SJSA1 (cell line): ENCODE measurements at places on chromosomes 3 and 15. TPM values are rescaled to one million over a fixed set of nuclear protein-coding genes. Genes with fewer than 3 reads are reported as not detected.

- no peak for DNase-seq
These were observed 229.9 kb downstream of the LRRN1 start for GRCh38 chr3:4029135-4029534.

GRCh38 chr3:136995652-136996051, 37.9 kb downstream of the IL20RB start:
- no peak for DNase-seq

GRCh38 chr3:9760779-9761505, 8.8 kb downstream of the CAMK1 start:
- DNase-seq: no peak

SNTN gene
- total RNA-seq: not detected in 2 replicates

DNA sequence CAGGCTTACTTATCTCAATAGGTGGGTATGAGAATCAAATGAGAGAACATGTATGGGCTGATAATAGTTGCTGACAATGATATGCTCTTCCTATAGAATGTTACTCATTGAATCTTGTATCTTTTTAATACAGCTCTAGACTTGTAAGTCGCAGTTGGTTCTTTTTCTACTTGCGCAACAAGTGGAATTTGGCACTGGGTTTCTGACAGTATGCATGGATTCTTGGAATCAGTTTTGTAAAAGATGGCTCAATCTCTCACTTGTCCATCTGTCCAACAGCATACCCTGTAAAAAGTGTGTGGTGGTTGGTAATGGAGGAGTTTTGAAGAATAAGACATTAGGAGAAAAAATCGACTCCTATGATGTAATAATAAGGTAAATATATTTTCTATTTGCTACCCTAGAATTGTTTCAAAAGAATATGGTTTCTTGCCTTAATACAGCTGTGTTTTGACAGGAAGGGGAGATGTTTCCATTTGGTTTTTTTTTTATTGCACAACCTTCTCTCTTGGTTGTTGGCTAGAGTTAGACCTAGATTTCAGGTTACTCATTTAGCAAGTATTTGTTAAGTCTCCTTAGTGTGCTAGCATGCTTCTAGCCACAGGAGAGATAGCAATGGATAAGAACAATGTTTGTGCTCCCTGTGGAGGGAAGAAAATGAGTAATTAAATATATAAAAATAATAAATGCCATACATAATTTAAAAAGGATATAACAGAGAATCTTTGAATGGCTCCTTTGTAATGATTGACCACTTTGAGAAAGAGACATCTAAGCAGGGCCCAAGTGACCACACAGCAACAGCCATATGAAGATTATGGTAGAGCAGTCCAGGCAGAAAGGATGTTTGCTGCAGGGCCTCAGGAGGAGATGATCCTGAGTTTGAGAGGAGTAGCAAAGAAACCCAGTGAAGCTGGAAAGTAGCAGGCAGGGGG, 21.8 kb downstream of the ST3GAL6 start:
- no peak for DNase-seq

- peak; percentile 70 for DNase-seq
These were observed at the start of gene USP13 for GRCh38 chr3:179652447-179653095. TSS of gene USP13 (plus strand) at chr3:179653040. CDS start at chr3:179653226, 186 bp downstream.

GRCh38 chr3:44988073-44988472, 12.0 kb downstream of the EXOSC7 start:
- no peak for DNase-seq

GRCh38 chr15:25170113-25170731, 215.4 kb downstream of the SNRPN start:
- DNase-seq: no peak

ERICH6 gene
- total RNA-seq: not detected in 2 replicates

GRCh38 chr3:32553459-32553858, 17.2 kb downstream of the DYNC1LI1 start:
- no peak for DNase-seq

GRCh38 chr15:64947211-64947610, 35.5 kb downstream of the ANKDD1A start:
- no peak for DNase-seq

TTLL13 gene
- not detected in 2 replicates for total RNA-seq

DNA sequence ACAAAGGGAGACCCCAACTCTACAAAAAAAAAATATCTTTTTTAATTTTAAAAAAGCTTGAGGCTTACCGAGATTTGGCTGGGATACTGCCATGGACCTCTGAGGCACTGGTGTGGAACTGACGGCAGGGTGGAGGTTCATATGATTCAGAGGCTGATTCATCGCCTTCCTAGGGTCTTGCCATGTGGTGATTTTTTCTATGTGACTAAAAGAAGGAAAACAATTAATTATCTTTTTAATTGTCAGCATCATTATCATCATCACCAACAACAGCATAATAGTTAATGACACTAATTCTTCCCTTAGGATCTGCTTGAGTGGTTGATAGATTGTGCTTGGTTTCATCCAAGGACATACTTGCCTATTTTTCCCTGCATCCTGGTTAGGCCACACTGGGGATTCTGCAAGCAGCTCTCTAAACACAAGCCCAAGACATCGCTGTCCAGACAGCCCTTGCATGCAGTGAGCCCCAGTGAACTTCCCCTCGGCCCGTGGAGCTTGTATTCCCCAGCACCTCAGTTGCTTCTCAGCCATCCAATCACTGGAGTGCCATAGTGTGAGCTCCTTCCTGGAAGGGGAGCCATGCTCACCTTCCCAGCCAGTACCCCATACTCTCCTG, 84.9 kb downstream of the WWTR1 start:
- DNase-seq: no peak

ANKUB1 gene
- total RNA-seq: 0.31 TPM in 1 of 2 replicates, not detected in the other

PIF1 gene
- 20.1 and 29.2 TPM in 2 replicates for total RNA-seq

DNA sequence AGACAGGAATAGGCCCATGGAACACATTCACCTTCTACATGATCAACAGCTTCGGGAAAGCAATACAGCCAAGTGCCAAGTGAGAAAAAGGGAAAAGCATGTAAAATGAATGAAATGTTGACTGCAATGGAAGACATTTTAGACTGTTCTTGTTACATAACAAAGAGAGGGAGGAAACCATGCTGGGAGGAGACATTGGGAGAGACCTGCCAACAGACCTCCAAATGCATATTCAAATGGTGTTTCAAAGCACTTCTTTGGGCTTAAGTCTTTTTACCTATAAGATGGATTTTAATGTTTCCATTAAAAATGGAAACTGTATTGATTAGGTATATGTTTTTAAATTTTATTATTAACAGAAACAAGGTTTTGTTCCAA, 350.0 kb upstream of the THBS1 start:
- DNase-seq: no peak

RBPMS2 gene
- 0.11 TPM in 1 of 2 replicates, not detected in the other for total RNA-seq

XIRP1 gene
- total RNA-seq: 0.69 and 1.9 TPM in 2 replicates

- no peak for DNase-seq
These were observed 186.1 kb downstream of the TJP1 start for GRCh38 chr15:29636140-29636539.

GRCh38 chr3:102125994-102126368, 276.7 kb downstream of the NFKBIZ start:
- no peak for DNase-seq

DNA sequence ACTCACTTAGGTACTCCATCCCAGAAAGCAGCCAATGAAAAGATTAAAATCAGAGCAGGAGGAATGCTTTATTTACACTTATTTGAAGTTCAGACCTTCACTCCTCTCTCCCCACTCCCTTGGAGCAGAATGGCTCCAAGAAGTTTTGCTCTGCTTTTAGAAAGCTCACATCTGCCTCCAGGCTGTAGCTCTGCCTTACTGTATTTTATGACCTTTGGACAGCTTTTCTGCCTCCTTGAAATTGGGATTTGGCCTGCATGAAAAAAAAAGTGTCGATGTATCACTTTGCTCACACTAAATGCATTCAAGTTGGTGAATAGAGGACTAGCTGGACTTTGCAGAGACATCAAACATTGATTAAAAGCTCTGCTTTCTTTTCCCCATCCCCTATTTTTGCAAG, 95.3 kb downstream of the SLC9A9 start:
- no peak for DNase-seq

GRCh38 chr3:67037615-67038014, 39.5 kb downstream of the KBTBD8 start:
- DNase-seq: no peak

CHL1 gene
- total RNA-seq: not detected in 2 replicates

- no peak for DNase-seq
These were observed 225.3 kb upstream of the EPHA3 start for GRCh38 chr3:88882121-88882520.

NR1I2 gene
- total RNA-seq: 0.08 TPM in 1 of 2 replicates, not detected in the other

- peak; percentile 85 for DNase-seq
These were observed 8.4 kb downstream of the TMOD3 start for GRCh38 chr15:51837792-51838251.

DNA sequence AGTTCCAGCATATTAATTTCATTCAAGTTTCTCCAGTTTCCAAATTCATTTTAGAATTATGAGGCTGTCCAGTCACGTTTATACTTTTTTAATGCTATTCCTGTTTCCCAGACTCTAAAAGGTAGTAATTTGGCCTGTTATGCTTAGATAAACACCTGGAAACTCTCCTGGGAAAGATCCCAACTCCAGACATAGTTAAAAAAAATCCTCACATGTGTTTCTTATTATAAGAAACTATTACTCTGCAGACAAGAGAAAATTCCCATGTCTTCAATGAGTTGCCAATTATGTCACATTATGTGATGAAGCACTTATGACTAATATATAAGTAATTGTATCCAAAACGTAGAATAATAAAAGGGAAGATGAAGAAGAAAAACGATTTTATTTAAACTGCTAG, 137.1 kb upstream of the TMC3 start:
- DNase-seq: no peak

- DNase-seq: no peak
These were observed 325.7 kb upstream of the RGMA start for GRCh38 chr15:93414576-93415231.

GRCh38 chr3:141942006-141942405, 65.6 kb downstream of the ATP1B3 start:
- DNase-seq: no peak

- DNase-seq: no peak
These were observed 13.9 kb upstream of the PAQR9 start for GRCh38 chr3:142977399-142977728.

DNA sequence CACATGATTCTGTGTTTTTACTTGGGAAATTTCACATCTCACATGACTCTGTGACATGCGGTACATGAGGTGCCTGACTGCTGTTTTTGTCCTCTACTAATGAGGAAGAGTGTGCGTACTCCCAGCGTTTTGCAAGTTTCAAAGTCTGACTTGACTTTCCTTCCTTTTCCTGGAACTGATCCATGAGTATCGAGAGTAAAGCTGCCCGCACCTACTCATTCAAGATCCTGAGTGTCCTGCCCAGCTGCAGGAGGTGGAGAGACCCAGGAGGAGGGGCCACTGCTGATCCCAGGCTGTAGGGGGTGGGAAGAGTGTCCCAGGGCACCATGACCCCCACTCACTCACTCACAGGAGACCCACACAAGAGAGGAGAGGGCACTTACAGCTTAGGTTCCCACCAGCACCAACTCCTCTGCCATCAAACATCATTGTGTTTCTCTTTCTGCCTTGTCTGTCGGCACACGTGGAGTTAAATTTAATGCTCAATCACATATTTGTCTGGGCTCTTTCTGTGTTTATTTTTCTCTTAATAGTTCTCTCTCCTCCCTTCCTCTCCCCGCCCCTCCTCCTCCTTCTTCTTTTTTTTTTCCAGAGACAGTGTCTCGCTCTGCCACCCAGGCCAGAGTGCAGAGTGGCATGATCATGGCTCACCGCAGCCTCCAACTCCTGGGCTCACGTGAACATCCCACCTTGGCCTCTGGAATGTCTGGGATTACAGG, 1.4 kb downstream of the CCR5AS start:
- no peak for DNase-seq

DNA sequence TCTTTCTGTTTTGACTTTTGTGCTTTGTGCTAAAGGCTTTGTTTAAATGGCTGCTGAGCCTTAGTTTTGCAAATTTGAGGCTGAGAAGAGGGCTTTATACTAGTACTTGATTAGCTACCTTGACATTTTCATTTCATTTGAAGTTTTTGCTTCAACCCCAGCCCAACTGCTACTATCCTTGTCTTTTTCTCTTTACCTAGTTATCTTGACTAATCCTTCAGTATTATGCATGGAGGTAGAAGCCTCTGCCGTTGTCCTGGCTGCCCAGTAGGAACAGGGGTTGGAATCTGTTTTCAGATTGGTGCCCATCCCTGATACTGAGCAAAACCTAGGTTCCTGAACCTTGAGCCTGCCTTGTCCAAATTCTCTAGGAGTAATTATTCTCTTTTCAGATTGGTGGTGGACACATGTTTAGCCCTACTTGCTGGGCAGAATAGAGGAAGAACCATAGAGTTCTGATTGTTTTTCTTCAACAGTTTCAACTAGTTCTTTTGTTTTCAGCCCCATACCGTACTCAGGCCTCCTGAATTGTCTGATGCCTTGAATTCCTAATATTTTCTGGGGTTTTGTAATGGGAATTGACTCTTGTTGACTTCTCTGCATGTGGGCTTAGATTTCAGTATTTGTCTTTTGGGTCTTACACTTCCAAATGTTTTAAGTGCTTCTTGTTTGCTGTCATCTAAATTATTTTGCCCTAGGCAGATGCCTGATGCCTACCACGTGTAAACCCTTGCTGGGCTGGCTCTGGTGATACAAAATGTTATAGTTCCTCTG, 143.2 kb downstream of the DOCK3 start:
- no peak for DNase-seq

- DNase-seq: peak; percentile 21
These were observed 55.1 kb upstream of the FILIP1L start for GRCh38 chr3:100169201-100169920.

GRCh38 chr3:122947738-122948137, 79.8 kb downstream of the SEMA5B start:
- DNase-seq: no peak

GRCh38 chr3:147651107-147651778, 242.1 kb downstream of the ZIC1 start:
- no peak for DNase-seq

- no peak for DNase-seq
These were observed 645.6 kb upstream of the CBLB start for GRCh38 chr3:106514431-106514830.

- no peak for DNase-seq
These were observed 186.3 kb downstream of the FEZF2 start for GRCh38 chr3:62187022-62187431.

GRCh38 chr15:53535886-53536285, 223.6 kb downstream of the WDR72 start:
- DNase-seq: no peak

- DNase-seq: no peak
These were observed 21.8 kb upstream of the KLHL6 start for GRCh38 chr3:183577346-183577745.

DNA sequence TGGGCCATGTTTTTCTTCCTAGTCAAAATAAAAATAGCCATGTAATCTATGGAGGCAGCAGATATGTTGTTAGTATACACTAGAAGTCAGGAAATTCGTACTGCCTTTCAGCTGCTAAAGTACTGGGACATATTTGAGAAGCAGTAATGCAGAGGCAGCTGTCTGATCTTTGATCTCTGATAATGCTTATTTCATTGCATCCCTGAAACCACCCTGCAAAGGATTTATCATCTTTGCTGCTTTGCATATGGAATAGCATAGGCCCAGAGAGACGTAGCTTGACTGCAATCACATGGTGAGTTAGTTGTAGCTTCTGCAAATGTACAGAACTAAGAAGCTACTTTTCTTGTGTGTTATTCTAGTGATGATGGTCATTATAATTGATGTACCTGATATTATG, 52.4 kb downstream of the RBM6 start:
- no peak for DNase-seq

CIDEC gene
- not detected in 2 replicates for total RNA-seq

GRCh38 chr15:93801206-93801605, 430.2 kb upstream of the MCTP2 start:
- DNase-seq: no peak

MORC1 gene
- total RNA-seq: not detected in 2 replicates
